Psoas muscle (tissue), 8 donors: ENCODE measurements at places on chromosomes 11 and 22. TPM values are rescaled to one million over a fixed set of nuclear protein-coding genes. Genes with fewer than 3 reads are reported as not detected.

DNA sequence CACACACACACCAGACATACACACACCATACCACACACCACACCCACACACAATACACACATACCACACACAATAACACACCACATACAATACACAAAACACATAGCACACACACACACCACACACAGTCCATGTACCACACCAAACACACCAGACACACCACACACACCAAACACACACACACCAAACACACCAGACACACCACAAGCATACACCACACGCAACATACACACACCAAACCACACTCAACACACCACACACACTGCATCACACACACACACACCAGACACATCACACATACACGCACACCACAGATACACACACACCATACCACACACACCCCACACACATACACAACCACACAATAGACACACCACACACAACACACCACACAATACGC, 54.8 kb downstream of the IGSF9B start:
- no peak for DNase-seq

DNA sequence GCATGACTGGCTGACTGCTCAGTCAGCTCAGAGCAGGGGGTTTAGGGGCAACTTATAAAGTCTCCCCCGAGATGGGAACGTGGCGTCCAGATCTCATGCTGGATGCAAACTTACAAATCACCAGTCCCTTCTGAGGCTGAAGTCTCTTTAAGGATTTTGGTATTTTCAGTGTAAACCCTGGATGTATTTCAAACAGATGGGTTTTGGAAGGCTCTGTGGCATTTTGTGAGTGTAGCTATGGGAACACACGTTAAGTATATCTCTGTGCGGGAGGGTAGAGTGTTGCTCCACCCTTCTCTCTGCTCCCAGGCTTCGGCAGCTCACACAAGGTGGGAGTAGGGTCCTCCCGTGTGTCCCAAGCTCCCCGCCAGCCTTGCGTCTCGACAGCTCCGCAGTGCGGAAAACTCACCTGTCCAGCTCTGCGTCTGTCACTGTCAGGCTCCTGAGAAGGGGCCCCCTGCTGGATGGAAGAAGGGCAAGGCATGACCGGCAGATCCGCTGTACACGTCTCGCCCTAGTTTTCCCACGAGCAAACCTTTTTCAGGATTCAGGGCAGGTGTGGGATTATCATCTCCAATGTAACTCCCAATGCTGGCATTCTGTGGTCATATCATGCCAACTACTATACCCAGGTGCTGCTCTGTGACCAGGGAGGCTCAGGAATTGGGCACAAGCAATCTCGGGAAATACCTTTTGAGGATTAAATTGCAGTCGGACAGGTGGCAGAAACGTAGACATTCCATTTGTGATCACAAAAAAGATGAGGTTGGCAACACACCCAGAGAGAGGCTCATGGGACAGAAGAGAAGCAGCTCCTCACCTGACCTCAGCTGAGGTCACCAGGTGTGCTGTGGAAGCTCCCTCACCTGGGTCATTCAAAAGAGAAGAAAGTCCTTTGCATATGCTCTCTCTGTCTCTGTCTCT, 313.9 kb upstream of the B3GAT1 start:
- DNase-seq = no peak

DNA sequence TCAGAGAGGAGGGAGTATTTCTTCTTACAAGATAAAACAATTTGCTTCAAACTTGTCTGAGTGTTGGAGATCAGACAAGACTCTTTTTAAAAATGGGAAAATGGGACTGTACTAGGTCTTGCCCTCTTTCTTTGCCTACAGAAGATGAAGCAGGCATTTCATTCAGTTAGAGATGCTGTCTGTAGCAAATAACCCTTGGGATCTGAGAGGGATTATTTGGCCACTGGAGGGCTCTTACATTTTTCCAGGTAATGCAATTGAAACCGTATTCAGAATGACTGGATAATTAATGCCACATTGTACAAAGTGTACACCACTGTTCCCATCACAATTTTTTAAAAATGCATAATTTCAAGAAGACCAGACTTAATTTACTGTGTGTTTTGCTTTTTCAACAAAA, 258.5 kb upstream of the KIRREL3 start:
- no peak for DNase-seq

GRCh38 chr11:124339396-124340141, 19.6 kb upstream of the OR8D2 start:
- DNase-seq = no peak

DNA sequence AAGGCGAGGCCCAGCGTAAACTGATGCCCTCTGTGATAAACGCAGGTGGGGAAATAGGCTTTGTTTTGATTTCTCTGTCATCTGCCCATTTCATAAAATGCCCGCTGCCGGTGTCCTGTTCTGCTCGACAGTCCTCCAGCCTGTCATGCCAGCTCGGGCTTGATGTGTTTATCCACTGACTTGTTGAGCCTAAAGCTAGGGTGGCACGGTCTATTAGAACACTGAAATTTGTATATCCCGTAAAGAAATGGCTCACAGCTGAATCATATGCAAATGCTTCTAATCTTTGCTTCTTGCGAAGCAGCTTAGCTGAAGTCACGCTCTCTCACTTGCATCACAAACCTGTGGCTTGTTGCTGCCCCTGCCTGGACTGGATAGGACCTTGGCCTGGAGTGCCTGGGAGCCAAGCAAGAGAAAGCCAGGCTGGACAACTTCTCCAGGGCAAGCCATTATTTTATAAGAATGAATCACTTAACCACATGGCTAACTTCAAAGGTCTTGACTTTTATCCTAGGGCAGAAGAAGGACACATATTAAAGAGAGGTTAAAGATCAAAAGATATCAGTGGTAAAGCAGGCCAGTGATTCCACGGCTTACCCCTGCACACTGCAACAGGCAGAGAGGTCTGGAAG, 33.1 kb downstream of the EHF start:
- DNase-seq = peak; percentile 58

DNA sequence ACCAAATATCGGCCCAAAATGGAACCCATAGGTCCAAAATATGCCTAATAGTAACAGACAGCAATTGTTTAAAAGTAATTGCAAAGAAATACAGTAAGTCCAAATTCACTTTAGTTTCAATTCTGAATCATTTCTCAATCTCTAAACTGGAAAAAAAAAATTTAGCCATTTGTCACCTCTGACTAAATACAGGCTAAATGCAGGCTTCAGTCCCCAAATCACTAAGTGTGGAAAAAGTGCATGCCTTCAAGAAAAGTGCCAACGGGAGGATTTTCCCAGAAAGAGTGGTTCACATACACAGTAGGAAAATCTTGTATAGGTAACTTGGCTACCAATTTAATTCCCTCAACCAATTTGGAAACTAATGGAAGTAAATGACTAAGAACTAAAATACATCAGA, 35.7 kb downstream of the SIK3 start:
- DNase-seq = no peak

GRCh38 chr11:125289419-125290098, 125.0 kb downstream of the PKNOX2 start:
- no peak for DNase-seq

GRCh38 chr11:124766156-124766555, 4.1 kb upstream of the ESAM start:
- no peak for DNase-seq

DNA sequence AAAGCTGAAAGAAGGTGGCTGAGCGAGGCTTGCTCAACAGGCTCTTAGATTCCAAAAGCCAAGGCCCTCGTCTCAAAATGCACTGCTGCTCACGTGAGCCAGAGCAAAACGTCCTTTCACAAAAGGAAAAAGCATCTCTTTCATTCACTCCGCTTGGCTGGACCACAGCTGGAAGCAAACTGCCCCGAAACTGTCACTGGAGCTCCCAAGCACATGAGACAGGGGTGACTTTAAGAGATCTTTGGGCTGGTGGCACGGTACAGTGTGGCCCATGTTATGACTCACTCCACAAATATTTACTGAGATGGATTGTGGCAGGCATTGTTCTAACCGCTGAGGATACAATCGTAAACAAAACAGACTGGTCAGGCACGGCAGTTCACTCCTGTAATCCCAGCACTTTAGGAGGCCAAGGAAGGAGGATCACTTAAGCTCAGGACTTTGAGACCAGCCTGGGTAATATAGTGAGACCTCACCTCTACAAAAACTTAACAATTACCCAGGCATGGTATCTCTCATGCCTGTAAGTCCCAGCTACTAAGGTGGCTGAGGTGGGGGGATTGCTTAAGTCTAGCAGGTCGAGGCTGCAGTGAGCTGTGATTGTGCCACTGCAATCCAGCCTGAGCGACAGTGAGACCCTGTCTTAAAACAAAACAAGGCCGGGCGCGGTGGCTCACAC, 3.6 kb downstream of the PLA2G6 start:
- DNase-seq = peak; percentile 54

DNA sequence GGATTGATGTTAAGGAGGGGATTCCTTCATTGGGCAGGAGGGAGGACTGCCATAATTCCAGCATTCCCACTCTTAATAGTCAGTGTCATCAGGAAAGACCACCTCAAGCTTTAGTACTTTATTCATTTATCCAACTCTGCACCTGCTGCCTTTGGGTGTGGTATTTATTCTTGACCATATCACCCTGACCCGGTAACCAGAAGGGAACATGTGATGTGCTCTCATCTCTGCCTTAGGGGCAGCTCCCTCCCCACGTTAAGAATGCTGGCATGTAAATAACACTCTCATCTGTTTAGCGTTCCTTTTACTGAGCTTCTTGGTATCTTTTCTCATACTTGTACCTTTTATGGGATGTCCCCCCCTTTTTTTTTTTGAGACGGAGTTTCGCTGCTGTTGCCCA, 7.7 kb downstream of the CAT start:
- DNase-seq = no peak

GRCh38 chr22:24201681-24202614, 20.7 kb downstream of the SUSD2 start:
- DNase-seq = no peak

- no peak for DNase-seq
Measured at GRCh38 chr22:38282397-38282796, 9.6 kb upstream of the TMEM184B start.

DNA sequence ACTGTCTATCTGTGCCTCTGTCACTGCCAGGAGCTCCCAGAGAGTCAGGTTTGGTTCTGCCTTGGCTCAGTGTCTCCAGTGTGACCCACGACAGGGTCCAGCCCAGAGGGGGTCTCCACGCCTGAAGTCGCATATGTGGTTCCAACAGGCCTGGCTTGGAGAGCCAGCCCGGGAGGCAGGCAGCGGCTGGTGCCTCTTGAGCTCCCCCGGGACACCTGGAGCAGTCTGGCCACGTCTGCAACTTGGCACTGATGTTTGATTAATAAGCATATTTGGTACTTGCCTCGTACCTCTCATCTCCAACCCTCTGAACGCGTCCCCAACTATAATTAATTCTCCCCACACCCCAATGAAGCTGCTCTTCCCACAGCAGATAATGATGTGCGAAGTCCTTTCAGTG, 31.7 kb upstream of the SHISAL1 start:
- no peak for DNase-seq

DNA sequence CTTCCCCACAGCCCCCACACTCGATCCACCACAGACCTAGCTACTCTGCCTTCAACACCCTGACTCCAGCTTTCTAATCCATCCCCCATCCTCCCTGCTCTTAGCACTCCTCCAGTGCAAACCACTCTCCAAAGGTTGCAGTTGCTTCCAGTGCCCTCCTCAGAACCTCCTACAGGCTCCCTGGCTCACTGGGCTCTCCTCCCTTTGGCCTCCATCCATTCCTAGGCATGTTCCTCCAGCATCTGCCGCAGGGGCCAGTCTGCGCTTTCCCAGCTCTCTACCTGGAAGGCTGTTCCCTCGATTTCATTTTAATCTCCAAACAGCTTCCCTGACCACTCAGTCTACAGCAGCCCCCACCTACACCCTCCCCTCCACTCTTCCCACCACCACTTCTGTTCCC, 133.8 kb downstream of the SPATA19 start:
- DNase-seq = no peak

DNA sequence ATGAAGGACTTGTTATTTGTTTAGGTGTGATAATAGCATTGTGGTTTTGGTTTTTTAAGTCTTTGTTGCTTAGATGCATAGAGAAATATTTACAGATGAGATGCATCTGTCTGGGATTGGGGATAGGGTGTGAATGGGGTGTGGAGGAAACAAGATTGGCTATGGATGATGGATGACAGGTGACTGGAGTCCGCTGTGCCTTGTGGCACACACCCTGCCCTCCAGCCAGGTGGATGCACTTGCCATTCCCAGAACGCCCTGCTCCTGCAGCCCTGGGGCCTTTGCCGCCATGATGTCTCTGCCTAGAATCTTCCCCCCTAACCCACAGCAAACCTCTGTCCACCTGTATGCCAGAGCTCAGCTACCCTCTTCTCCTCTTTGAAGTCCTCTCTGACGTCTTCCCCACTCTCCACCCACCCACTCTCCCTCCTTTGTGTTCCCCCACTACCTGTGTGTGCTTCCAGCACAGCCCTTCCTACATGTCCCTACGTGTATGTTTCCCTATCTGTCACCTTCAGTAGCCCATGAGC, 54.7 kb downstream of the WNT11 start:
- DNase-seq = no peak

DNA sequence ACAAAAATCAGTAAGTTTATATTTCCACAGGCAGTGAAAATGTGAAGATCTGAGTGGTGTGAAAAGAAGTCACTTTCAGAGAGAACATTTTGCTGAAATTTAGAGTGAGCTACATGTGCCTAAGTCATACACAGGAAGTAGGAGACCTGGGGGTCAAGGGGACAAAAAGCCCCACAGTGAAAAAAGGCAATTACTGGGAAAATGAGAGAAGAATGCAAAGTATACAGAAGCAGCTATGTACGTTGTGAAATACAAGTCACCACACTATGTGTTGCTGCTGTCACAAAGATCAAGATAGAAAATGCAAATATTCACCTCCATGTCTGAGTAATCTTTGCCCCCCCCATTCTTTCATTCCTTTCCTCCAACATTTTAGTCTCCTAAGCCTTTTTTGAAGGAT, 21.6 kb upstream of the SESN3 start:
- no peak for DNase-seq

- DNase-seq = peak; percentile 54
Measured at GRCh38 chr22:38104084-38104483, 6.4 kb downstream of the BAIAP2L2 start.

Gene DRD2
- total RNA-seq = 0.17 TPM

Gene CACNA1I
- total RNA-seq = not detected

Gene CBLIF
- total RNA-seq = not detected

Gene FGF4
- not detected for total RNA-seq

Gene SPI1
- total RNA-seq = 8.3 TPM

Gene SUSD2
- 1.6 TPM for total RNA-seq

Gene OR8D1
- not detected for total RNA-seq

Gene P2RX6
- total RNA-seq = 32.8 TPM

Gene CARD16
- 4.6 TPM for total RNA-seq

Gene TIGD3
- total RNA-seq = not detected

Gene SNX32
- not detected for total RNA-seq

Gene PANX2
- total RNA-seq = not detected

Gene CSKMT
- 12.8 TPM for total RNA-seq
